ENCODE measurements at places on chromosomes 12 and 14. TPM values are rescaled to one million over a fixed set of nuclear protein-coding genes. Genes with fewer than 3 reads are reported as not detected.

Gene SLC38A4
- total RNA-seq = 1.8 TPM

Gene KRT6A
- total RNA-seq = not detected

Gene ATL1
- total RNA-seq = 16.2 TPM

Gene ASB2
- total RNA-seq = 0.99 TPM

Gene COQ10A
- total RNA-seq = 9.1 TPM

Gene DRAM1
- 155 TPM for total RNA-seq

Gene POLE
- 9.6 TPM for total RNA-seq

Gene DNAJC22
- 4.6 TPM for total RNA-seq

Gene LMO3
- 0.50 TPM for total RNA-seq

Gene POTEM
- total RNA-seq = not detected

Gene SELPLG
- 0.51 TPM for total RNA-seq

Gene RAD9B
- total RNA-seq = 0.77 TPM

Gene DHH
- total RNA-seq = under 0.01 TPM

Gene DAO
- not detected for total RNA-seq

Gene GNG2
- total RNA-seq = 19.0 TPM

Gene NKX2-1
- total RNA-seq = not detected

Gene GDF3
- not detected for total RNA-seq

Gene OR4E2
- total RNA-seq = not detected

Gene C1QL4
- total RNA-seq = 0.17 TPM

Gene B4GALNT1
- total RNA-seq = 0.51 TPM

Gene IL26
- total RNA-seq = not detected

Gene RTN1
- 0.17 TPM for total RNA-seq

Gene ADAMTS20
- total RNA-seq = not detected

Gene COQ5
- 38.5 TPM for total RNA-seq

Gene LTBP2
- total RNA-seq = 243 TPM

Gene LTB4R2
- 1.8 TPM for total RNA-seq

Gene CIDEB
- total RNA-seq = 0.51 TPM

Gene IKBIP
- 38.5 TPM for total RNA-seq

Gene SOX5
- total RNA-seq = 16.4 TPM

Gene ACOT2
- total RNA-seq = 21.3 TPM

Gene OAS2
- 2.3 TPM for total RNA-seq

Gene OR4K1
- not detected for total RNA-seq

Gene KRT72
- total RNA-seq = not detected

Gene KCNMB4
- total RNA-seq = 0.51 TPM

Gene DEGS2
- 0.26 TPM for total RNA-seq

Gene RNF212B
- not detected for total RNA-seq

Gene MORN3
- total RNA-seq = 0.77 TPM

Gene GPD1
- not detected for total RNA-seq

Gene PRH2
- not detected for total RNA-seq

Gene SLC25A21
- total RNA-seq = 0.50 TPM

Gene NAV3
- 50.3 TPM for total RNA-seq

Gene MMP19
- 7.1 TPM for total RNA-seq

Gene LRR1
- total RNA-seq = 9.5 TPM
